Skin of body (tissue), 3 donors: ENCODE measurements at places on chromosomes 13 and 19. TPM values are rescaled to one million over a fixed set of nuclear protein-coding genes. Genes with fewer than 3 reads are reported as not detected.

HIF3A gene
- total RNA-seq: 59.6 TPM

GRCh38 chr19:39878398-39878797, 32.2 kb upstream of the FBL start:
- no peak for DNase-seq

- peak; percentile 36 for DNase-seq
Observed at GRCh38 chr19:29188289-29189032, 24.5 kb downstream of the UQCRFS1 start.

GRCh38 chr19:11566164-11566563, 7.1 kb upstream of the ELOF1 start:
- DNase-seq: no peak

DNA sequence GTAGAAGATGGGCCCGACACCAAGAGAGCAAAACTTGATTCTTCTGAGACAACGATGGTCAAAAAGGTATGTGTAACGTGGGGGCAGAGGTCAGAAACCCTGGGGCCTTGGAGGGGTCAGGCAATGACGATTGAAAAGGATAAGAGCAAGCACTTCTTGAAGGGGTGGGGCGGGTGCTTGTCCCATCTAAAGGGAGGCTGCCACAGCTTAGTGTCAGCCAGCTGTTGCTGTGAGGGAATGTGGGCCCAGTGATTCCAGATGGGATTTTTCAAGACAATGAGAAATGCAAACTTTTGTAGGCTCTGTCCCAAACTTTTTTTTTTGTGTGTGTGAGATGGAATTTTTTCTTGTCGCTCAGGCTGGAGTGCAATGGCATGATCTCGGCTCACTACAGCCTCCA, 24.5 kb downstream of the SAE1 start:
- DNase-seq: peak; percentile 84

FPR3 gene
- 2.2 TPM for total RNA-seq

DNA sequence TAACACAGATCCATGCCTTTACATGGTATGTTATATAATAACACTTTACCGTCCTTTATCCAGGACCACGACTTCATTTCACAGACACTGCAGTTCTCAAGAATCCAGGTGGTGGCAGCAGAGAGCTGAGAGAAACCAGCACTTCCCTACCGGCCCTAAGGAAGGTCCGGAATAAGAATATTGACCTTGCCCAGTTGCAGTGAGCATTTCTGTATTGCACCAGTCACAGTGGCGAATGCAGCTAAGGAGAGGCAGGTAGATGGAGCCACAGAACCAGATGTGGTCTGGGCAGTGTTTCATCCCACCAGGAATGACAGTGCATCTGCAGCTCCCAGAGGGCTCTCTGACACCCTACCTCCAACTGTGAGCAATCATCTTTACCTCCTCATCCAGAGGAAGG, 44.6 kb downstream of the ZNF787 start:
- DNase-seq: no peak

DLL3 gene
- 0.20 TPM for total RNA-seq

DNA sequence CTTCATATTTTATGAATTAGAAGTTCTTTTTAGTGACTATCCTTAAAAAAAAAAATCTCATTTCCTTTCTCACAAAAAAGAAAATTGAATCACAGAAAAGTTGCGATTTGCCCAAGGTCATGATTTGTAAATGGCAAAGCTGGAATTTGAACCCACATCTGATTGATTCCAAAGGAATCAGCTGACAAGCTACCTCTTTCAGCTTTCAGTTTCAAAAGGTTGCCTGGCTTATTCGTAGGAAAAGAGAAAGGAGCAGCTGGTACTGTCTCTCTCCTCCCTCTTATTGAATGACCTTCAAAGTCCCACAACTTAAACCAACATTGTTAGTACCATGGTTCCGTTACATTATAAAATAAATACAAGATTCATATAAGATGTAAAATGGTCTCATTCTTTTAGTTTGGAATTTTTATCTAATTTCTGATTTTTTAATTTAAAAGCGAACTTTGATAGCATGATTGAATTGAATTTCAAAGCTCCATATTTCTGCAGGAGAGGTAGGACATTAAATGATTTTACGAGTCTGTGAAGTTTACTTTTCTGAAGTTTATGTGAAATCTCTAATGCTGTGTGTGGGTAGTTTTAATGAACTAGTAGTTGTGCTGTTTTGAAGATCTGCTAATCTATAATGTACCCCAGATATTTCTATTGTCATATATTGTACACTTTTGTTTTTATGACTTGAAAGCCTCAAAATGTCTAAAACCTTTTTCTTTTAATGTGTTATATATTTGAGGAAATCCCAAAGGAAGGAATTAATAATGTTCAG, 18.5 kb upstream of the KCTD4 start:
- DNase-seq: no peak

DNA sequence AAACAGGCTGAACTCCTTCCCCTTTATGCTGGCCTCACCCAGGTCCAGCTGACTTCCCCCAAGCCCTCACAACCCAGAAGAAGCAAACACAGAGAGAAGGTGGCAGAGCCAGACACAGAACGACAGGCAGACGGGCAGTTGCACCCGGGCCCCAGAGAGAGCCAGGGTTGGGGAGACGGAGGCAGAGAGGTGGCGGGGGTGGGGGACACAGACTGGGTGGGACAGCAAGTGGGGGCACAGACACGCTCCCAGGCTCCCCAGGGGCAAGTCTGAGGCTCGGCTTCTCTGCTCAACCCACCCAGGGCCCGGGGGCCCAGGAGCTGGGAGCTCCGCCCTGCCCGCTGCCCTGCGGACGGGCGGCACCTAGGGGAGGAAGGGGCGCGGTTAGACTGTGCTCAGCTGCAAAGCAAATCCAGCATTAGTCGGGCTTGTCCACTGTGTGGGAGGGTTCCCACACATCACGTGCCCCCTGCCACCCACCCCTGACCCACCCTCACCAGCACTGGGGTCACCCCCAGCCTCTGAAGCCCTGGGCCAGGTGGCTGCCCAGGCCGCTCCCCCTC, 31.3 kb upstream of the ASF1B start:
- no peak for DNase-seq

- no peak for DNase-seq
Observed at GRCh38 chr19:44608391-44608821, 5.0 kb upstream of the IGSF23 start.

VSTM1 gene
- total RNA-seq: 1.7 TPM

ERICH4 gene
- not detected for total RNA-seq

GRCh38 chr19:10523135-10523636, 5.9 kb upstream of the S1PR5 start:
- no peak for DNase-seq

GRCh38 chr13:25377244-25377962, 5.6 kb downstream of the ATP8A2 start:
- no peak for DNase-seq

- DNase-seq: no peak
Observed at GRCh38 chr13:42181381-42181953, 90.5 kb upstream of the AKAP11 start.

ZNF837 gene
- total RNA-seq: 0.69 TPM

- DNase-seq: peak; percentile 65
Observed at GRCh38 chr13:78102121-78102677, 183.6 kb upstream of the EDNRB start.

- no peak for DNase-seq
Observed at GRCh38 chr13:62512194-62513141, 1096.8 kb upstream of the PCDH20 start.

- no peak for DNase-seq
Observed at GRCh38 chr19:35720648-35721047, 2.8 kb downstream of the KMT2B start.

DNA sequence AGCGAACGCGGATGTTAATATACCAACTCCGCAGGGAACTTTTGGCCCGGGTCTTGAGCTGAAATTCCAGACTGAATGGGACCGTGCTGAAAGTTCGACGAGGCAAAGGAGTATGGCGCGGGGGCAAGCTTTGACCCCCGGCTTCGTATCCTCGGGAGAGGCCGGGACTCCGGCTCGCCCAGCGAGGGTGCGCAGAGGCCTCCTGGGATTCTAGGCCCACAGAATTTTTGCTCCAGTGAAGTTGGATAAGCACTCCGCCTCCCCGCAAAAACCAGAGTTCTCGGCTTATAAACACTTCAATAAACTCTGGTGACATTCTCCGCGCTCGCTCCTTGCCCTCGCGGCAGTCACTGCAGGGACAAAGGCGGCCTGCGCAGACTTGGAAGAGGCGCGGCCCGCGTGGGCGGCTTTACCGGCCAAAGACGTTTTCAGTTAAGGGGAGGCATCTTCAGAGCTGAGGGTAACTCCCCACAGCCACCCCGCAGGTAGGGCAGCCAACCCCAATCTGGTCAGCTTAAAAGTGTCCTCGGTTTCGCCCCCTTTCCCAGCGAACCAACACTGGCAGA, 112.6 kb downstream of the KCNRG start:
- DNase-seq: no peak

DNA sequence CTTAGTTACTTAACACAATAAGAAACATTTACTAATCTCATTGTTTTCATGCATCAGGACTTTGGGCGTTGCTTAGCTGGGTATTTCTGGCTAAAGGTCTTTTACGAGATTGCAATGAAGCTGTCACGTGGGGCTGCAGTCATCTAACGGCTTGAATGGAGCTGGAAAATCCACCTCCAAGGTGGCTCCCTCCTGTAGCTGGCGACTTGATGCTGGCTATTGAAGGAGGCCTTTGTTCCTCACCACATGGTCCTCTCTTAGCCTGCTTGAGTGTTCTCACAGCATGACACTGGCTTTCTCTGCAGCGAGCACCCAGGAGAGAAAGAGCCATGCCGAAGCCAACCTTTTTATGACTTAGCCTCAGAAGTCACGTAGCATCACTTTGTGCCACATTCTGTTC, 92.0 kb downstream of the NHLRC3 start:
- DNase-seq: no peak

DNA sequence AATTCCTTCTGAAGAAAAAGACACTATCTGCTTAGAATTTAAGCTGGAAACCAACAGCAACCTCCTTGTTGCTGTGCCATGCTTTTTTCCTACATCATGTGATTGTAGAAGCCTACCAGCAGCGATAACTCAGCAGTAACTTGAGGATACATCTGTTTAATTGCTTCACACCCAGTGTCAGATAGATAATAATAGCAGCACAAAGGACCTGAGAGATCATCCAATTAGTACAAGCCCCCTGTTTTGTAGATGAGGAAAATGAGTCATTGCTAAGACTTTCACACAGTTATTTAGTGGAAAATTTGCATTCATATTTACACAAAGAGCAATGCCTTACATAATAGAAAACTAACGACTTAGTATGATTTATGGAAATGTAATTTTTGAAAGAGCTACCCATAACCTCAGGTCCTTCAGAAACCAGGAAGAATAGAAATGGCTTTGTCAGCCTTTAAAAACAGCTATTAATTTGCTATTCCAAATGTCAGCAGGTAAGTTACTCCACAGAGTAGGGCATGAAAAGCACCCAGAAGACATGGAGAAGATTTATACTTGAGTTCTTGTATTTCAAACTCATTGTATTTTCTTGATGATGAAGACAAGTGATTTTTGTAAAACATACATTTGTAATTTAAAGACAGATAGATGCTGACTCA, 93.7 kb upstream of the SGCG start:
- DNase-seq: no peak

DNA sequence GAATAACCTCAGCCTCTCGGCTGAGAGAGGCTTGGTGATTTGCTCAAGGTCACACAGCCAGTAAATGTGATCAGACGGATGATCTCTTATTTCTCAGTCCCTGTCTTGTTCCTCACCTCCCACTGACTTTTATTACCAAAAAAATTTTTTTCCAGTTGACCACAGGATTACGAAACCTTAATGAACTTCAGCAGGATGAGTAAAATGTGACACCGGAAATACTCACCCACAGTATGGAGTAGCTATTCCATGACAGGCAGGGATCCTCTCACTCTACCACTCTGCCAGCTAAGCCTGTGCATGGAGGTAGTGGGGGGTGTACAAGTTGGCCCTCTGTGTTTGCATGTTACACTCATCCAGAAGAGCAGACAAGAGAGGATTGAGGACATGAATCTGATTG, 916.4 kb downstream of the UQCRFS1 start:
- DNase-seq: no peak

ZNF665 gene
- 3.1 TPM for total RNA-seq

SIGLECL1 gene
- not detected for total RNA-seq

C19orf44 gene
- 2.9 TPM for total RNA-seq

DNA sequence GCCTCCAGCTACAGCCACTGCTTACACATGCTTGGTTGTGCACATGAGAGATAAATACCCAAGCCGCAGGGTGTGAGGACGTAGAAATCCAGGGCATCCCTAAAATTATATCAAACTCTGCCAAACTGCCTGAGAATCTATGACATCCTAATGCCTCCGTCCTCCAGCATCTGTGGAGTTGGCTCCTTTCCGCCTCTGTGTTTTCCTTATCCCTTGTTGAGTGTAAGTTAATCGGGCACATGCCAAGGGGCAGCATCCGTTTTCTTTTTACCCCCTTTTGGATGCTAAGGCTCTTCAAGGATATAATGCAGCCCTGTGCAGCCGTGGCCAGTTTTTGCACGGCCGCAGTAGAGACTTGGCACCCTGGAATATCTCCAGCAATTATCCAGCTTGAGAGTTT, 66.5 kb downstream of the COL4A2 start:
- DNase-seq: no peak

DNA sequence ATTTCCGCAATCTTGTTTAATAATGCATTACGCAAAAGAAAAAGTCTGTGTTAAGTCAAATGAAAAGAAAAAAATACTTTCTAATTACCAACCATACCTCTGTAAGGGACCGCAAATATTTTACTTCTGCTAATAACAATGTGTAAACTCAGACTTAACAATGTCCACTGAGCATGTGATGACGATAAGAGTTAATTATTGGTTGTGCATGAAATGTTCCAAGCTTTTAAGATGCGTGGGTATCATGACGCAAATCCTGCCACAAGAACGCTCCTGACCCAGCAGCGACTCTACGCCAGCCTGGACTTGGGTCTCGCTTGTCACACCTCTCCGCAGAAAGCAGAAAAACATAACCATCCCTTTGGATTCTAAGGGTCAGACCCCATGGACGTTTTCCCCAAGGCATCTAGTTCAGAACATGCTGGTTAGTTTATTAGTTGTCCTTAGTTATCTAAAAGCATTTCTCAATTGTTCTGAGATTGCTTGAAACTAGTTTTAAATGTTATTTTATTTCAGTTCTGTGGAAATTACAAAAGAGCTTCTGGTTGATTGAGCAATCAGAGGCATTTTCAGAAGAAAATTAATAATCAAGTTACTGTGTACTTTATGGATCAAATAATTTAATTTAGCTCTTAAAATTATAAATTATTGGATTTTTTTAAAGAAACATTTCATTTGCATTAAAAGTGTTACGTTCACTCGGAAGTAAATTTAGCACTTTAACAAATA, 779.9 kb upstream of the ARGLU1 start:
- no peak for DNase-seq

GRCh38 chr13:36086117-36086516, 45.1 kb downstream of the DCLK1 start:
- no peak for DNase-seq

GRCh38 chr19:36093687-36094086, 17.3 kb upstream of the OVOL3 start:
- DNase-seq: no peak
